Stimulated activated CD8-positive, alpha-beta memory T cell treated with anti-CD3 and anti-CD28 coated beads, Interleukin-15, amount 100 ng/mL, for 1 hour (primary cell): ENCODE measurements at places on chromosomes 12 and 14.
A peak's percentile ranks its signal among the peaks of the same experiment; 100 is the strongest.

GRCh38 chr12:575129-575502 lies 88.1 kb downstream of the NINJ2 start:
- DNase-seq, result no peak

DNA sequence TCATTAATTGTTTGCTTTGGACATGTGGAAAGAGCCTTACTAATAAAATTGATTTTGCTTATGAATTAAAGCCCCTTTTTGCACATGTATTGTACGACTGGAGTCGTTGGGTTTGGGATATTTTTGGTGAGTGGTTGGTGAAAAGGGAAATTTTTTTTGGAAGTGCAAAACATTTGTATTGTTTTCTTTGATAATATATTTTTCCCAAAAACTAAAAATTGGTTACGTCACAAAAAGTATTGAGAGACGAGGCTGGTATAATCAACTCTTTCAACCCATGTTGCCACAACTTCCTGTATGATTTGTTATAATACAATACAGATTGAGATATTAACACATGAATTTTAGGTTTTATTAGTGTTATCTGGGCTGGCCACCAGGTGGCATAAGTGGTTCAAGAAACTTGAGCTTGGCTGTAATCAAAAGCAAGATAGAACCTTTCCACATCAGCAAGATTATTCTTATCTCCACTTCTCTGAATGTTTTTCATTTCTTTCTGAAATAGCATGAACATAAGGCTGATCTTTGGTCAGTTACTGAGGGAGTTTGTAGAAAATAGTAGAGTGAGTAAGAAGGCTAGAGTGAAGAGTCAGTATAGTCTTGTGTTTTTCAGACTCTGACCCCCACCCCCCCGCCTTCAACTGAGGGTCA lies 8.7 kb downstream of the NGDN start:
- peak; percentile 50 for DNase-seq

DNA sequence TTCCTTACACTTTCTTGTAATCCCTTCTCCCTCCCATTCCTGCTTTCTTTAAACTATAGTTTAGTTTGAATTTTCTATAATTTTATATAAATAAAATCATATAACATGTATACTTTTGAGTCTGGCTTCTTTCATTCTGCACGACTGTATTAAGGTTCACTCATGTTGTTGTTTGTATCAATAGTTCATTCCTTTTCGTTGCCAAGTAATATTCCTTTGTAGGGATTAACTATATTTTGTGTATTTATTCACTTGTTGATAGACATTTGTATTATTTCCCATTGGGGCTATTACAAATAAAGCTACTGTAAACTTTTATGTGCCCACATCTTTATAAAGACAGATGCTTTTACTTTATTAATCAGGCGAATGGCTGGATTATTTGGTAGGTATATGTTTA lies 39.4 kb upstream of the TBC1D15 start:
- DNase-seq, result no peak

DNA sequence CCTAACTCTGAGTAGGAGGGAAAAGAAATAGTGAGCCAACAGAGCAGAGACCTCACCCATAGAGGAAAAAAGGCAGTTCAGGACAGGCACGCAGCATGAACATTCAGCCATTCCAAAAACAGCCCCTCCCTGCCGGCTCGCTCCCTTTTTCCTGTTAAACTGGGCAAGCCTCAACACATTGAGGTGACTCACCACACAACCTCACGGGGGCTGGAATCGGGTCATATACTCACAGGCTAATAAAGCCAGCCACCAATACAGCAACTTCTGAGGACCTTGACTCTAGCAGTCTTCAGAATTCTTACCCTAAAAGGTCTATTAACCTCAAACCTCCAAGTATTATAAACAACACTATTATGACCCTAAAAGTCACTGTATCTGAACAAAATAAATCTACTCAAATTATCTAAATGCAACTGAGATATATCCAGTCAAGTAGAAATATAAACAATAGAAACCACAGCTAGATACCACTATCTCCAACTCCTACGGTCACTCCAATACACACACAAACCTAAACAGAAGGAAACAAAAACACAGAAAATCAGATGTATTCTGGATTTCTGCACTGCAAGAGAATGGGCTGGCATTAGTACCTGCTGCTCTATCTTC lies 6.3 kb downstream of the YBX3 start:
- DNase-seq, result no peak
